M059J (cell line): ENCODE measurements at places on chromosomes 3 and 15. TPM values are rescaled to one million over a fixed set of nuclear protein-coding genes. Genes with fewer than 3 reads are reported as not detected.
A peak's percentile ranks its signal among the peaks of the same experiment; 100 is the strongest.

The SH3GL3 gene
- total RNA-seq = 0.27 TPM in 1 of 2 replicates, not detected in the other

The CTDSPL gene
- total RNA-seq = 9.5 and 18.3 TPM in 2 replicates

The SPINT1 gene
- total RNA-seq = 8.3 and 15.5 TPM in 2 replicates

DNA sequence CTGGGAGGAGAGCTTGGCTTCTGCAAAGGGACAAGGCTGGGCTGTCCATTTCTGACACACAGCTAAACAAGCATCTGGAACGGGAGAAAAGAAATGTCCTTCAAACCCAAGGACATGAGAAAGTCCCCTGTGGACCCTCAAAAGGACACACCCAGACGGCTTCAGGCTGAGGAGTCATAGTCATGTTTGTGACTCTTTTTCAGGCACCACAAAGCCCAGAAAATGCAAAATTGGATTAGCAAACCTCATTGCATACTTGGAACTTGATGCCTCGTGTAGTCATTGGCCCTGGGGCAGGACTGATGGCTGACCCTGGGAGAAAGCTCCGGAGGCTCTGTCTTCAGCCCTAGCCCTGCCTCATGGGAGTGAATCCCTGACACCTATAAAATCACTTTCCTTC is 21.5 kb downstream of the FAM174B start:
- peak; percentile 62 for DNase-seq

- peak; percentile 57 for DNase-seq
Measured at GRCh38 chr3:141644931-141645330, 93.2 kb upstream of the RNF7 start.

DNA sequence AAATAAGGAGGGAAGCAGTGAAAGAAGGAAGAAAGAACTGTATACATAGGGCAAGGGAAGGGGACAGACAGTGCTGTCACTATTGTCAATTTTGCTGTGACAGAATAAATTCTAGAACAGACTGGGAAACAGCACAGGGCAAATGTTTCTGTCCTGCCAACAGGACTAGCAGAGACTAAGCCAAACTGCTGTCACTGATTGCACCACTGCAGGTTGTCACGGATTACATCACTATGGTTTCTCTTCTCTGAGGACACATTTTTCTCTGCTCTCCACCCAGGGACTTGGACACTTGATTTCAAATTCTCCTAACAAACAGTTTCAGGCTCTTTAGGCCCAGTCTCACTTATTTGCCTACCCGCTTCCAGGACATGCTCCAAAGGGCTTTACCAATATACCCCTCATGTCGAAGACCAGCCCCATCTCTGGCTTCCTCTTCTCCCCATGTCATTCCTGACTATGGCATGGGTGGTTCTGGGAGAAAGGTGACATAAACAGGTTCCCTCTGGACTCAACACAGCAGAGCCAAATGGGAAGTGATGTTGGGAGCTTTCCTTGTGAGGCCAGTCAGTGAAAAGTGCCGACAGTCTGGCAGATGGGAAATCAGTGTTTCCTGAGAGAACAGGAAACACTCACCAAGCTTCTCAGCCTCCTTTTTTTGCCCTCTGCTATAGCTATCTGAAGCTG is 70.2 kb upstream of the ST3GAL6 start:
- peak; percentile 18 for DNase-seq

GRCh38 chr3:59304296-59304695 is 254.5 kb upstream of the CFAP20DC start:
- no peak for DNase-seq

- DNase-seq = peak; percentile 29
Measured at GRCh38 chr3:58536501-58537411, at the start of gene ACOX2. ACOX2 (minus strand) TSS chr3:58537190; CDS start chr3:58535106, 2,084 bp downstream.

DNA sequence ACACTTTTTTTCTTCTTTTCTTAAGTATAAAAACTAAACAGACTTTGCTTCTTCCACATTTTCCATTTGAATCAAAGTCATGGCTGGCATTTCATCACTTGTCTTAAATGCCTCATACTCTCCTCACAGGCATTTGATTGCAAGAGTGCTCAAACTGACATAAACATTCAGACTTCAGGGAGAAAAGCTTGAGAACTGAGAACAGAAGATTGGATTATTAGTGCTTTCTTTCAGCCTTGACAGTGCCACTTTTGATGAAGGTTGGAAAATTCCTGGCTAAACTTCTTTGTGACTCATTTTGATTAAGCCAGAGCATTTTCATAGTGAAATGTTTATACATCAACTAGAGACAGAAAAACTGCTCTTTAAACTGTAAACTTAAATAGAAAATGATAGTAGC is 544.4 kb downstream of the DIPK2A start:
- DNase-seq = no peak

GRCh38 chr15:84983294-84983693 is 1.6 kb downstream of the PDE8A start:
- no peak for DNase-seq

DNA sequence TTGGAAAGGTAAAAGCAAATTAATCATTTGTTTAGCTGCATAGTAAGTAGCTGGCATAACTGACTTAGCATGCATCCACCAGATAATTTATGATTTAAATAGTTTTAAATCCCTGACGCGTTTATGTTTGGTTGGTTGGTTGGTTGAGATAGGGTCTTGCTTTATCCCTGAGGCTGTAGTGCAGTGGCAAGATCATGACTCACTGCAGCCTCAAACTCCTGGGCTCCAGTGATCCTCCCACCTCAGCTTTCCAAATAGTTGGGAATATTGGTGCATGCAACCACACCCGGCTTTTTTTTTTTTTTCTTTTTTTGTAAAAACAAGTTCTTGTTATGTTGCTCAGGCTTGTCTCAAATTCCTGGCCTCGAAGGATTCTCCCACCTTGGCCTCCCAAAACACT is 263.4 kb downstream of the MCTP2 start:
- no peak for DNase-seq

DNA sequence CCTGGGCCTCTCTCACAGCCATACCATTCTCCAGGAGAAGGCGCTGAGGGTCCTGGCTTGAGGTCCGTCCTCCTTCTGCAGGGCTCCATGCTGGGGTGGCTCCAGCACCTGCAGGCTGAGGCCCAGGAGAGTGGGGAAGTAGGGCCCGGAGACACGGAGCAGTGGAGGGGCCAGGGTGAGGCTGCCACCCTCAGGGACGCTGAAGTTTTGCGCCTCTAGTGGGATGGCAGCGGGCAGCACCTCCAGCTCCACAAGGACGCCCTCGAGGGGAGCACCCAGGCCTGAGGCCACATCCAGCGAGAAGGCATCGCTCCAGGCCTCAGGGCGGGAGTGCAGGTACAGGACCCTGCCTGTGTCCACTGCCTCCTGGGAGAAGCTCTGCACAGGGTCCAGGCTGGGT is 27.5 kb downstream of the CSPG4 start:
- DNase-seq = no peak

GRCh38 chr15:62835762-62836161 is 206.8 kb upstream of the TPM1 start:
- no peak for DNase-seq

- DNase-seq = peak; percentile 8
Measured at GRCh38 chr15:98286831-98287230, 326.3 kb downstream of the ARRDC4 start.

- DNase-seq = no peak
Measured at GRCh38 chr3:51722362-51722761, 15.5 kb downstream of the GRM2 start.
